ENCODE measurements at places on chromosomes 12 and 14. TPM values are rescaled to one million over a fixed set of nuclear protein-coding genes. Genes with fewer than 3 reads are reported as not detected.

GRCh38 chr12:51591016-51591901 is at the start of gene SCN8A:
TSS of gene SCN8A (plus strand) at chr12:51591233. CDS start at chr12:51662818, 71,585 bp downstream.
- DNase-seq, result peak; percentile 78
- peaks cover 57% of the 10 kb centered on the region for H3K27me3 ChIP-seq
- H3K36me3 ChIP-seq, result no peaks in the 10 kb centered on the region
- H3K4me3 ChIP-seq, result peak within 1 kb of the TSS; percentile 91
- peaks cover 10% of the 10 kb centered on the region for H3K4me1 ChIP-seq

TMEM132C gene
- total RNA-seq, result 61.8 TPM

NEUROD4 gene
- 3.3 TPM for total RNA-seq

DNA sequence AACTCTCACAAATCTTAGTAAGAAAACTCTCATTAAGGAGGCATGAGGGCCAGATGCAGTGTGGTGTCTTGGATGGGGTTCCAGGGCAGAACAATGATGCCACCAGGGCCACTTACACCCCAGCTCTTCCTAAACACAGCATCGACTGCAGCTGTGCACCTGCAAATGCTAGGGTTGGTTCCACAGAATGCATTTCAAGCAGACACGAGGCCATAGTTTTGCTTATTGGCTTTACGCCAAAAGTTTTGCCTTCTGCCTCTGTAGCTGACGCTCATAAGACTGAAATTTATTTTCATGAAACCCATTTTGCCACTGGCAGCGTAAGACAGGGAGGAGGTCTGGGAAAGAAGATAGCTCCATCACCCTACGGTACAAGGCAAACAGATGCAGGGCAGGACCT is 179.0 kb downstream of the RIMBP2 start:
- no peak for DNase-seq
- peaks cover 3% of the 10 kb centered on the region for H3K36me3 ChIP-seq
- H3K27me3 ChIP-seq, result peaks cover 3% of the 10 kb centered on the region
- H3K4me1 ChIP-seq, result no peaks in the 10 kb centered on the region

DNA sequence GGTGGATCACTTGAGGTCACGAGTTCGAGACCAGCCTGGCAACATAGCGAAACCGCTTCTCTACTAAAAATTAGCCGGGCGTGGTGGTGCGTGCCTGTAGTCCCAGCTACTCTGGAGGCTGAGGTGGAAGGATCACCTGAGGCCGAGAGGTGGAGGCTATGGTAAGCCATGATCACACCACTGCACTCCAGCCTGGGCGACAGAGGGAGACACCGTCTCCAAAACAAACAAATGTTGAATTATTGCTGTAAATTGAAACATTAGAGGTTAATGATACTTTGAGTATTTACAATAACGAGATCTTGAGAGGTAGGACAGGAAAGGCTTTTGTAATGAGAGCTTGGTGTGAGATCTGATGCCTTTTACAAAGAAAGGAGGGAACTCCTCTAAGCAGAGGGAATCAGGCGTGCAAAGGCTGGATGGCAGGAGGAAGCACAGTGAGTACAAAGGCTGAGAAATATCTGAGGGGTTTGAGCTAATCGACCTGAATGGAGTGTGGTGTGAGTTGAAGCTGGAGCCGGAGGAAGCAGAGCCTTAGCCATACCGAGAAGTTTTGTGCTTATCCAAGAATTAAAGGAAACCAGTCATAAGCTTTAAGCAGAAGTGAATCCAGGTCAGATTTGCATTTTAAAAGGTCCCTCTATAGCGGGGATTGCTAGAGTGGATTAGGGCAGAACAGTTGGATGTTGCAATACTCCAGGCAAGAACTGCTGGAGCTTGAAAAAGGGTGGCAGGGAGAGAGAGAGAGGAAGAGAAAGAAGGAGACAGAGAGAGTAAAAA is 1.1 kb downstream of the RHNO1 start:
- no peaks in the 10 kb centered on the region for H3K27me3 ChIP-seq
- H3K27ac ChIP-seq, result peak overlapping the region; percentile 99
- no peak for DNase-seq
- peaks cover 28% of the 10 kb centered on the region for H3K36me3 ChIP-seq

All from type B pancreatic cell (in vitro differentiated cells).